ENCODE measurements at places on chromosomes 3 and 15. TPM values are rescaled to one million over a fixed set of nuclear protein-coding genes. Genes with fewer than 3 reads are reported as not detected.

GRCh38 chr3:194384569-194385001 is 14.5 kb downstream of the GP5 start:
- no peak for DNase-seq

Gene CCR3
- not detected for polyA plus RNA-seq

- no peak for DNase-seq
Measured at GRCh38 chr3:177224414-177224813, 27.1 kb upstream of the TBL1XR1 start.

- DNase-seq: no peak
Measured at GRCh38 chr3:126111566-126112475, 27.9 kb upstream of the SLC41A3 start.

DNA sequence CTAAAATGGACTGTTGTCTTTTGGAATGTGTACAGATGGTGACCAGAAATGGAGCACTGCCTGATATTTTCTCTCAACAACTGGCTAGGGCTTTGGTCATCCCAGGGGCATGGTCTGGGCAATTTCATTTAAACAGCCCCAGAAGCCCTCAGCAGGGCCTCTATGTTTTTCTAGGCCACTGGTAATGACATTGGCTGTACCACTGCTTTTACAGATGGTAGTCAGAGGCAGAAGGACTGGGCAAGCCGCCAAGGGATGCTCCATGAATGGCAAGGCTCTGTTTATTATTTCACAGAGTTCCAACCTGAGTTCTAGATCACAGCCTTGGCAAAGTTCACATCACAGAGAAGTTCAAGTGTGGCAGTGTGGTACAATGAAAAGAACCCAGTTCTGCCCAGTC is 37.0 kb upstream of the LMCD1 start:
- DNase-seq: no peak

- no peak for DNase-seq
Measured at GRCh38 chr15:48974882-48975281, 11.2 kb upstream of the SHC4 start.
